ENCODE measurements at places on chromosomes 12 and 14.

GRCh38 chr14:71907793-71908515 is 24.3 kb upstream of the RGS6 start:
- DNase-seq, result no peak

DNA sequence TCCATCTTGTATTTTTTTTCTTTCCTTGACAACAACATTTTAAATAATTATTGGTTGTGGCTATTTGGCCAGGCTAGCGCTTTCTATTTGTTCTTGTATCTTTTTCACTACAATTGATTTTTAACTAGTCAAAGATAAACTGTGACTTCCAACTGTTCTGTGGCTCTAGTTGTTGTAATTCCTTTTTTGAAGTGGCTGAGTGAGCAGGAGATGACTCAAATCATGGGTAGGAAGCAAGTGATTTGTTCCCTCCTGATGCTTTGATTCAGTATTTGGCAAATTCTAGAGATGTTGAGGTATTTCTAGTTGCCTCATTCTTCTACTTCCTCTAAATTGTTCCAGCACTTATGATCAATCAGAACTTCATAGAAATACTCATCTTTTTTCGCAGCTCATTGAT is 633.5 kb downstream of the RERGL start:
- no peak for DNase-seq

- no peak for DNase-seq
Observed at GRCh38 chr12:42793166-42793565, 203.6 kb upstream of the PRICKLE1 start.

DNA sequence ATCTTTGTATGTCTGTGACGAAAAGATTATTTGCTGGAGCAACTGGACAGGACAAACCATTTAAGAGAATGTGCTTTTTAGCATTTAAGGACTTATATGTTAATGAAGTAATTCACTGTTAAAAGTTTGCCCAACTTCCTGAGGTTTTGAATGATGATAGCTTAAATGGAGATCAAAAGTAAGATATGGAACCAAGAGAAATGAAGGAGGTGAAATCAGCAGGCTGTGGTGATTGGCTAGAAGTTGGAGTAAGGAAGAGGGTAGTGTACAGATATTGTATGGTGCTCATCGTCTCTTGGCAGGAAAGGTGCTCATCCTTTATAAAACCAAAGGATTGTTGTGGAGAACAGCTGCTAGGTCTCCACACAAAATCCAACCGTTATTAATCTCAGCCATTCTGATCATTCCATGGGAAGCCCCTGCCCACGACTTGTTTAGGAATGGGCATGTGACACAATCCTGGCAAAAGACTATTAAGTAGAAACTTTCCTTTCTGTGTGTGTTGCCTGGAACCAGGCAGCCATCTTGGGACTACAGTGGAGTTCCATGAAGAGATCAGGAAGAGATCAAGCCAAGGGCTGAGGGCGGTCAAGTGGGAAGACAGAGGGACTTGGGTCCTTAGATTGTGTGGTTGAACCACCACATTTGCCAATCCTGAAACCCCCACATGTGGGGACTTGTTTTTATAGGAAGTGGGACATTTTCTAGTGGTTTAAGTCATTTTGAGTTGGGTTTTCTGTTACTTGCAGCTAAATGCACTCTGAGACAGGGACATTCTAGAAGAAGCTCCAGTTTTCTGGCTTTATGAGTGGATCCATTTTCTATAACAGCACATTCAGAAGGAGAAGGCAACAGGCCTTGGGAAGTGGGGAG is 56.8 kb upstream of the CHST11 start:
- no peak for DNase-seq

GRCh38 chr12:95269892-95270291 is 52.3 kb downstream of the VEZT start:
- no peak for DNase-seq

- no peak for DNase-seq
Observed at GRCh38 chr14:31950764-31951637, 126.1 kb upstream of the ARHGAP5 start.

DNA sequence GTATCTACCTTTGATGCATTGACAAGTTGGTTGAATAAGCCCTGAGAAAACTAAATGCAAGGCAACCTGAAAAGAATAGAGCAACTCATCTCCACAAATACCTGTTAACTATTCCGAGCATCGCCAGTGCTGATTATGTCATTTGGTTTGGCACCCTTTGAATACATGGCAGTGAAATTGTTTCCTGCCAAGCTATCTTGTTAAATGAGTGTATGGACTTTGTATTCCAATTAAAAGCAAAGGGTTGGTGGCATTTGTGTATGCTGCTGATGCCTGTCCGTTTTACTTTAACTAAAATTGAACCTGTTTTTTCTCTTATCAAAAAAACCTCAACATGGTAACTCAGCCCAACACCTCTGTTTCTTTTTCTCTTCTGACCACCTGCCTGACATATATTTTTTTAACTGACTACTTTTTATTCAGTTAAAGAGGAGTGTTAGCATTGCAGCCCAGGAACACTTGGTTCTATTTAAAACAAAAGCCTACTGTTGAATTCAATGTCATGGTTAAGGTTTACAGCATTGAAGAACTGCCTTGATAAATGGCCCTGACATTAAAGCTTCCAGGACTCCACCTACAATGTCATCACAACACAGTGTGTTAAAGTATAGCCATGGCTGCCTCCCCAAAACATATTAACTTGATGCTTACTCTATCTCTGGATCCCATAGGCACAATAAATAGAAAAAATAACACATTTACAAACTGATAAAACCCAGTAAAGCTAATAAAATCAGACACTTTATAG is 838.3 kb upstream of the NOVA1 start:
- no peak for DNase-seq

- no peak for DNase-seq
Observed at GRCh38 chr14:105439710-105440553, 20.3 kb downstream of the MTA1 start.

- no peak for DNase-seq
Observed at GRCh38 chr12:47317175-47317915, 237.6 kb upstream of the AMIGO2 start.

- DNase-seq, result no peak
Observed at GRCh38 chr12:7650091-7650490, 15.6 kb downstream of the APOBEC1 start.

DNA sequence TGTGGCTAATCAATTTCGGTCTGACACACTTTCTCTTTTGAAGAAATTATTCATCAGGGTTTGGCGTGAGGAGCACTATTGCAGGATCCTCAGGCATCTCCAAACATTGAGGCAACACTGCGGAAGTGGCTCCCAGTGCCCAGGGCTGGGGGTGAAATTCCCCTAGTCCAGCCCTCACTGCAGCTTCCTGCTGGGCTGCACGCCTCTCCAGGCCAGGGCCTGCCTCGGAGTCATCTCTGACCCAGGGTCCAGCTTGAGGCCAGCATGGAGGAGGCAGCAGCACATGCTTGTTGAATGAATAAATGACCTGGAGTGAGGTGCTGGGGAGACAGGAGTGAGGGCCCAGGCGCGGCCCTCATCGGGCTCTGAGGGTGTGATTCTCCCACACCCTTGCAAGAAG is 36.0 kb upstream of the TDRD9 start:
- DNase-seq, result no peak

DNA sequence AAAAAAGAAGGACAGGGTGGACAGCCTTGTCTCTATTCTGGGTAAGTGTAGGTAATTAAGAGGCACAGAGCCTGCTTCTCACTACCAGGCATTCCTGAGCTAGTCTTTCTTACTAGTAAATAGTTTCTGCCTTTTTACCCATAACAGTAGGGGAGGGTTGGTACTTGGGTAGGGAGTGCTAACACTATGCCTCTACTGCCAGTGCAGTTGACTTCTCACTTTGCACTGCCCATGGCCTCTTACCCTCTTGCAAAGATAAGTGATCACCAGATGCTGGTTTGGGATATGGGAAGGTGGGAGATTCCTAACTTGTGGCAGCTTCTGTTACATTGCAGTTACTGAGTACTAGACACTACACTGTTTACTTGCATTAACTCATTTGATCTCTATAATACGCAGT is 11.6 kb downstream of the AHSA1 start:
- no peak for DNase-seq

DNA sequence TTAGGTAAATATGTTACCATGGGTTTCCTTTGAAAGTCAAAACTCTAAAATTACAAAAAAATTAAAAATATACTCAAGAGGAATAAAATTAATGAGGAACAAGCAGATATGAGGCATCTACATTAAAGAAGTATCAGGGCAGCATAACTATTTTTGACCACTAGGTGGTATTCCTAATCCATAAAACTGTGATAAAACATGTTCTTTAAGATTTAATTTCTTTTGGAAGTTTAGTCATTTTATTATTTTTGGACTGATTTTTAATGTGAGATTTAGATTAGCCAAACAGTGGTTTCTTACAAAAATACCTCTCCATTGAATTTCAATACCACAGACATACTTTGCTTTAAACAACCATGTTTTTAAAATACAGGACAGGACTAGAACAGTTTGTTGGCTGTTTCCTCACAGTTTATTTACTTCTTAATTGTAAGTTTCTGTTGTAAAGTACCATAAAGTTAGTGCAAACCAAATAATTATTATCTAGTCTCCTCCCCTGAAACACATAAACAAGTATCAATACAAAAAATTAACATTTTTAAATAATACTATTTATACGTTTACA is 49.8 kb downstream of the NTS start:
- no peak for DNase-seq

- no peak for DNase-seq
Observed at GRCh38 chr14:78921856-78922255, 751.7 kb downstream of the NRXN3 start.

GRCh38 chr12:32574585-32574984 is 104.5 kb upstream of the DNM1L start:
- DNase-seq, result no peak

DNA sequence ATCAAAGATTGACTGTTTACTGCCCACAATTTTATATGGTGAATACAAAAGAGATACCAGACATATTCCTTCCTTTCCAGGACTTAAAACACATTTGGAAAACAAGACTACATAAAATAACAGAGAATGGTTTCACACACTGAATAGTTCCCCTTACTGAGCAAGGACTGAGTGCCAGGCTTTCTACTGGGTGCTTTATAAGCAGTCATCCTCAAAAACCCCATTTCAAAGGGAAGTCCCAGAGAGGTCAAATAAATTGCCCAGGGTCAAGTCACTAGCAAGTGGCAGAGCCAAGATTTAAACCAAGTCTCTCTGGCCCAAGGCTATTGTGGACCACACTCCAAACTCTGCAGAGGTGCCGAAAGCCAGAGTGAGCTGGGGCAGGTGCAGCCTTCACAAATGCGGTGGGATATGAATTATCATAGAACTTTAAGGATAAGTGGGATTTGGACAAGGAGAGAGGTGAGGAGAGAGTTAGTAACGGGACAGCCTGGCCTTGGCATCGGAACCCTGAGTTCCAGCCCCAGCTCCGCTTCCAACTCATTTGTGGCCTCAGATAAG is 9.1 kb upstream of the RPAP3 start:
- no peak for DNase-seq

- no peak for DNase-seq
Observed at GRCh38 chr12:104662908-104663307, 206.2 kb downstream of the CHST11 start.

DNA sequence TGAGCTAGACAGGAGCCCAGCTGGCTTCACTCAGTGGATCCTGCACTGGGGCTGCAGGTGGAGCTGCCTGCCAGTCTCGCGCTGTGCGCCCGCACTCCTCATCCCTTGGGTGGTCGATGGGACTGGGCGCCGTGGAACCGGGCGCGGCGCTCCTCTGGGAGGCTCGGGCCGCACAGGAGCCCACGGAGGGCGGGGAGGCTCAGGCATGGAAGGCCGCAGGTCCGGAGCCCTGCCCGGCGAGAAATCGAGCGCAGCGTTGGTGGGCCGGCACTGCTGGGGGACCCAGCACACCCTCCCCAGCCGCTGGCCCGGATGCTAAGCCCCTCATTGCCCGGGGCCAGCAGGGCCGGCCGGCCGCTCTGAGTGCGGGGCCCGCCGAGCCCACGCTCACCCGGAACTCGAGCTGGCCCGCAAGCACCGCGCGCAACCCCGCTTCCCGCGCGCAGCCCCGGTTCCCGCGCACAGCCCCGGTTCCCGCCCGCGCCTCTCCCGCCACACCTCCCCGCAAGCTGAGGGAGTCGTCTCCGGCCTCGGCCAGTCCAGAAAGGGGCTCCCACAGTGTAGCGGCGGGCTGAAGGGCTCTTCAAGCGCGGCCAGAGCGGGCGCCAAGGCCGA is 1130.5 kb upstream of the FLRT2 start:
- DNase-seq, result no peak

DNA sequence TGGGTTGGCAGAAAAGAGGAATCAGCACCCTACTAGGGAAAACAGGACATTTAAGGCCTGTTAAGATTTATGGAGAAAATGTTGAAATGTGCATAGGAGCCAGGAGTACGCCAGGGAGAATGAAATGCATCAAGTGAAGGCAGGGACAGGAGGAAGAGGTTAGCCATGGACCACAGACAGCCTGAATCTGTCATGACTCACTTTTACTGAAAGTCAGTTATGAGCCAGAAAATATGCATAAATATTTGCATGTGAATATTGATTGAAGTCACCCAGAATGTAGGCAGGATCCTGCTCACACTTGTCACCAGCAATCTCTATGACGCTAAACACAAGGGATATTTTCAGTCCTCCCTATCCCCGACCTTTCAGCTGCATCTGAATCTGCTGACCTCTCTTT is 25.1 kb upstream of the CDK17 start:
- no peak for DNase-seq

GRCh38 chr12:47712171-47712570 is 6.3 kb upstream of the RPAP3 start:
- DNase-seq, result no peak

DNA sequence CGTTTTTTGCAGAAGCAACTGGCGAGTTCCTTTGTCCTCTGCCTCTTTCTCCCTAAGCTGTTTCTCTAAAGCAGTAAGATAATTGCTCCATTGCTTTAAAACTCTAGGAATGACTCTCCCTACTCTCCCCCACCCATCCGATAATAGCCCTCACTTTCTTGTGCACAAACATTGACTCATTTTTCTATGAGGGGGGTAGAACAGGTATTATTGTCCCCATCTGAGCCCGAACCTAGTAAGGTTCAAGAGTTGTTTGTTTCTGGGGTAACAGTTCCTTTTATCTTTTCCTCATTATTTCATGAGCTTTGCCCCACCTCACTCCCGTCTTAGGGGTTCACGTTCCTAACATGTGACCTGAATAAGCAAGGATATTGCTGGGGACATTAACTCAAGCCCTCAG is 190.6 kb downstream of the EMP1 start:
- DNase-seq, result no peak

GRCh38 chr14:105220699-105221597 is 27.4 kb upstream of the BTBD6 start:
- no peak for DNase-seq

DNA sequence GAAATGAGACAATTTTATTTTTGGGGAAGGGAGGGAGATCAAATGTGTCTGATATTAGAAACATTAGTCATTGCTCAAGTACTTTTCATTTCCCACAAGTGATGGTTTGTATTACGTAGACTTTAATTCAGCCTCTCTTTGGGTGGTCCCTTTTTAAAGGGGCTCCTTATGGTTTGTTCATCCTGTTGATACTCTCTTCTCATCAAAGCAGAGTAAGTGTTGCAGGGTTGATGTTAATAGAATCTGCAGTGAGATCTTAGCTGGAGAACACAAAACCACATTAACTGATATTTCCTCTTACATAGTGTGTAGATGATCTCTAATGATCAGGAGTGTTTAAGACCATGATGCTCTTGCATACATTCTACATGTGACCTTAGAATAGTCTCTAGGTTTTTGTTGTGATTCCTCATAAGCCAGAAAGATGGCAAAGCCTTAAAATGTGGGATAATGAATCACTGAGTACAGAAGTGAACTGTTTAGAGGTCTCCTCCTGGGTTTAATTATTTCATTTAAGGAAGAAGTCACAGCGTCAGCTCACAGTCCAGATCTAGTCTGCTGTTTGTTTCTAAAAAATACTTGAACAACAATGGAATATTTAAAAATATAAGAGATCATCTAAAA is 87.4 kb upstream of the PTPRR start:
- no peak for DNase-seq

GRCh38 chr12:39380090-39380489 is 62.8 kb downstream of the KIF21A start:
- no peak for DNase-seq
